ENCODE measurements at places on chromosomes 7 and 10.

- DNase-seq: no peak
These were observed 119.0 kb upstream of the LANCL2 start for GRCh38 chr7:55246171-55246570.

GRCh38 chr10:110138197-110138812, 69.1 kb upstream of the MXI1 start:
- peak; percentile 91 for DNase-seq

DNA sequence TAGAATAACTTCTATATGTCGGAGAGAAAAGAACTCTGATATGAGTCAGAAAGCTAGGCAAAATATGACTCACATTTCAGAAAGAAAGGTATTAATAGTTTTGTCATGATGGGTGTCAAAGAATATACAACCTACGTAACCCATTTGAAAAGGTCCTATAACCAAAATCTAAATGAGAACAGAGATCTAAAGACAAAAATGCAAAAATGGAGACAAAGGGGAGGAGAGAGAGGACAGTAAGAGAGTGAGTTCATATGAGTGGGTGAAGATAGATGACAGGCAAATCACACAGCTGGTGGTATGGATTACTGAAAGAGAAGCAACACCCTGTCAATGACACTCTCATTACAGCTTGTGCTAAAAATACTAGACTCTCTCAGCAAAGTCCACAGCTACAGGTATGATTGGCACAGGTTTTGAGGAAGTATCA, 25.6 kb downstream of the ANKMY2 start:
- no peak for DNase-seq

DNA sequence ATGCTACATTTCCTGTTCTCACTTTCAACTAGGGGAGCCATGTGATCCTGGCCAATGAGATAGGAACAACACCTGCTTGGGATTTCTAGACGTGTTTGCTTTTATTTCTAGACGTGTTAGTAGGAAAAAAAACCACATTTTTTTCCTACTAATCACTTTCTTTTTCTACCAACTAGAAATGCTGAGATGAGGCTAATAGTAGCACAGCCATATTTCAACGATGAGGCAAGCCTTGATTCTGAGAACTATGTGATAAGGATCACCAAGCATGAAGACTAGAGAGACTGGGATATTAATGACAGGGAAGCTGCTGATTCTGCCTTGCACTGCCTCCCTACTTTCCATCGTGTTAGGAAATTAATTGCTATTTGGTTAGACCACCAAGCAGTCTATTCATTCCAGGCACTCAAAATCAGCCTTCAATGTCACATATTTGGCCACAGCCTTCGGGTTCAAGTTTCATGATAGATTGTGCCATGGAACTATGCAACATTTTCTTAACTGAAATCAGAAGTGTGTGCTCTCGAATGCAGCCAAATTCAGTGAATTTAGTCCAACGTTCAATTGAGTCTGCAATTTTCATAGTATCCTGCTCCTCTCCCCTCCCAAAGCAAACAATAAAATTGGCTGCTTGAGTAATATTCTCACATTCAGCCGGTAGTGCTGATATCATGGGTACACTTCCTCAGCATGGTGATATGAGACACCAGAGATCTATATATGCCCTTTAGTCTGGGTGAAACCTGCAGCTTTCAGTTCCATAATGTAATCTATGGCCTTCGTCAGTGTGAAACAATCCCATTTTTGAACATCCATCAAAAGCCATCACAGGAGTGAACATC, 98.1 kb downstream of the GPR37 start:
- peak; percentile 57 for DNase-seq

GRCh38 chr10:688312-689120, 952 bp downstream of the DIP2C start:
- DNase-seq: no peak

DNA sequence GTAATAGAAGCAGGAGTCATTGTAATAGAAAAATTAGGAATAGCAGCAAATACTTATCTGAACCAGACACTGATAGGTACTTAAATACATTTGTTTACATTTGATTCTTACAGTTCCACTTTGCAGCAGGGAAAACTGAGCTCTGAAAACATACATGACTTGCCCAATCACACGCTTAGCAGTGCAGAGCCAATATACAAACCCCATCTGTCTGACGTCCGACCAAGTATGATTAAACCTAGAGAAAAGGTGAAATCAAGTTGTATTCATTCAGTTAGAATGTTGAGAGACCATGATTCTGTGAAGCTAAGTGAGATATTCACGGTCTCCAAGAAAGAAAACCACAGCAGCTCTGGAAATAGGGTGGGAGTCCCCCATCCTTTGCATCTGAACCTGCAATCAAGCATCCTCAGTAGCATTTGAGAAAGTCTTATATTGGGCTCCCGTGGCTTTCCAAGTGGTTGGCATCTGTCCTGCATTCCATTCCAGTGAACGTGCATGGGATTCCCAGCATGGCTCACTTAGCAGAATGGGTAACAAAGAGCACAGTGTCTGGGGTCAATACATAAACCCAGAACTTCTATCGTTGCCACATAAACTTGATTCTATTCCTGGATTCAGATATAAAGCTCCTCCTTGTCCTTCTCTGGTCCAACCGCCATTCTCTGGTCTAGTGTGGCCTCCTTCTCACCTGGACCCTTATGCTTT, 148.7 kb upstream of the RSU1 start:
- no peak for DNase-seq

DNA sequence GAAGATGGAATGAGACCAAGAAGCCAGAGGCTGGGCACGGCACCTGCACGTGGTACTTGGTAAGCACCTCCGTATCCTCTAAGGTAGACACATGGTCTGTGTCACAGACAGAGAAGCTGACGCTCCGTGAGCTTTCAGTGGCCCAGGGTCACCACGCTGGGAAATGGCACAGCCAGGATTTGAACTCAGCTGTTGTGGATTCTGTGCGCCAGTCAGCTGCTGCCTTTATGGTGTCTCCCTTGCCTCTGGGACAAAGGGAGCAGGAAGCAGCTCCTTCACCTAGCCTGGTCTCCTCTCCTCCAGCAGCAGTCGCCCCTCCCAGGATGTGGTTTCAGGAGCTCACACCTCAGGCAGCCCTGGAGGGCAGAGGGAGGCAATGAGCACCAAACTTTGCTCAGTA, 110.8 kb downstream of the ARHGAP22 start:
- no peak for DNase-seq

DNA sequence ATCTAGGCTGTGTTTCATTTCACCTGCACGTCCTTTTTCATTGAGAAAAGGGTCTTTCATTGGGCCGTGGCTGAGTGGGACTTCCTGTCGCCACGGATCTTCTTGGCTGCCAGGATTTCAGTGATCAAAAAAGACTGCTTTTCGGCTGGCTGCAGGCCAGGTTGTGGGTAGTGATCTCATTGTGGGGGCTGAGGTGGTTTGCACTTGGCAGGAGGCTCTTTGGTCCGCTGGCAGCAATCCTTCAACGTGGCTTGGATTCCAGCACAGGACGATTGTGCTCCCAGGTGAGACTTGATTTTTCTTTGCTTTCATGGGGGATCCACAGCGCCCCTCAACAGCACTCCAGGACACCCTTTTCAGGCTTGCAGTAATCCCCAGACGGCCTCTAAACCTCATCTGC, 29.0 kb upstream of the ZNF273 start:
- peak; percentile 63 for DNase-seq

GRCh38 chr10:71838264-71839211, 12.5 kb downstream of the PSAP start:
- peak; percentile 24 for DNase-seq

GRCh38 chr10:90308223-90308622, 549.6 kb downstream of the HTR7 start:
- DNase-seq: no peak

DNA sequence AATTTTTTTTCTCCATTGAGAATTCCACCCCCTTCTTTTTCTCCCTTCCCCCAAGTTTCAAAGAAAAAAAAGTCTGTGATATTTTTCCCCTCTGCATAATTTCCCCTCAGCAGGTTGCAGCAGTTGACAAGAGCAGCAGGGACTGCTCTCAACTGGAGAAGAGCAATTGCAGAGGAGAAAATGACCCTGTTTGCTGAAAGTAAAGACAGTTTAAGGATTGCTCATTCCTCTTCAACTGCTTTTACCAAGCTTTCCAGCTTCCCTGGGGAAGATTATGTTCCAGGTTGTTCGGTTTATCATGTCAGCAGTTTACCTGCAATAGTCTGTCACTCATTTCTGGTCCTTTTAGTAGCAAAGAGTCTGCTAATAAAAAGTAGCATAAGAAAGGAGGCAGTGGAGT, 16.2 kb downstream of the AGK start:
- DNase-seq: no peak

GRCh38 chr7:110754649-110755048, 336.3 kb upstream of the LRRN3 start:
- DNase-seq: no peak

- DNase-seq: peak; percentile 39
These were observed 45.0 kb upstream of the IFRD1 start for GRCh38 chr7:112405286-112405685.

GRCh38 chr10:124683814-124684213, 60.4 kb downstream of the FAM53B start:
- peak; percentile 23 for DNase-seq

DNA sequence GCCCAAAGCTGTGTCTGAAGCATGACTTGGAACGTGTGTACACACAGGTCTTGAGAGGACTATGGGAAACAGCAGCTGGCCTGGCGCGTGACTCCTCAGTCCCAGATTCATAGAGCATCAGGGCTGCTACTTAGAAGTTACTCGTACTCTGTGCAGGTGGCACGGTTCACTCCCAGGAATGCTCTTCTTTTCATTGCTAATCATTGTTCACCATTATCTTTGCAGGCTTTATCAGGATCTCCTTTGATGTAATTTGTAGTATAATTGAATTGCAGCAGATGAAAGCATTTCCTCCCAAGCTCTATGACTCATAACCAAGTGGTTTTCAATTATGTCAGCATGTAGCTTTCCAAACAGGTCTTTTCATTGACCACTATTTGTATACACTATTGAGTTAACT, 938.9 kb downstream of the NRG3 start:
- DNase-seq: peak; percentile 6

DNA sequence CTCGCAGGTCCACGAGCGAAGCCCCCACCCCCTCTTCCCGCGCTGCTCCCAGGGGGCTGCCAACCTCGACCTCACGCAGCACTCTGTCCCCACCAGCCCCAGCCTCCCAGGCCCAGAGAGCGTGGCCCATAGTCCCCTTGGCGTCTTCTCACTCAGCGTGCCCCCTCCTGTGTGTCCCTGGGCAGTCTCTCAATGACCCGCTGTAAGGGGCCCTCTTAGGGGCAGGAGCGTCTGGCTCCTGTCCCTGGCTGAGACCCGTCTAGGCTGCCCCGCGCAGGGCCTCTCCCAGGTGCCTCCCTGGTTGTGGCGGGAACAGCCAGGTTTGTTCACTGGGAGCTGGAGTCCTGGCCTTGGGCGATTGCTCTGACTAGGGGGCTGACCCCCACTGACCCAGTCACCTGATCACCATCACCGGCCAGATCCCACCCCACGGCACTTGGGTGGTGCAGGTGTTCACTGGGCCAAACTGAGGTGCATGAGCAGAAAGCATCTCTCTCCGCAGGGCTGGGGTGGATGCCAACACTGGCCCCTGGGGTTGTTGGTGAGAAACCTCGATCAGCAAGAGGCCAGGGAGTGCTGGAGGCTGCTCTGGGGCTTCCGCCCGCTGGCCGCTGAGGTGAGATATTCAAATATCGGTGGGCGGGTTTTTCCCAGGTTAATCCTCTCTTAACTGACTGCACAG, 12.6 kb upstream of the WDFY4 start:
- DNase-seq: no peak

GRCh38 chr10:21524526-21525366, 736 bp downstream of the SKIDA1 start:
- DNase-seq: peak; percentile 83

DNA sequence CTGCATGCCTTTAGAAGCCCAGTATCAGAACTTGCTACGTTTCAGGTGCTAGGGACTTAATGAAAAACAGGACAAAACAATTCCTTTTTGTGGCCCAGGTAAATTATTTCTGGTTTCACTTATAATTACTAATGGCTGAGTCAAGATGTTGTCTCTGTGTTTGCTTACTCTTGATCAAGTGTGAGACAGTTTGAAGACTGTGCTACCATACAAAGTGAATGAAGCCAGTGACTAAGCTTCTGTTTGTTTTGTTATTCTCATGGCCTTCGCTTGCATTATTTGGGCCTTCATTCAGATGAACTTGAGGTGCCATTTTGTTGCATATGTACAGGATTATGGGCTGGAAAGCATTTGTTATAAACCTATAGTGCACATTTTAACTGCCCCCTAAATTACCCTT, 17.9 kb downstream of the SMNDC1 start:
- no peak for DNase-seq

DNA sequence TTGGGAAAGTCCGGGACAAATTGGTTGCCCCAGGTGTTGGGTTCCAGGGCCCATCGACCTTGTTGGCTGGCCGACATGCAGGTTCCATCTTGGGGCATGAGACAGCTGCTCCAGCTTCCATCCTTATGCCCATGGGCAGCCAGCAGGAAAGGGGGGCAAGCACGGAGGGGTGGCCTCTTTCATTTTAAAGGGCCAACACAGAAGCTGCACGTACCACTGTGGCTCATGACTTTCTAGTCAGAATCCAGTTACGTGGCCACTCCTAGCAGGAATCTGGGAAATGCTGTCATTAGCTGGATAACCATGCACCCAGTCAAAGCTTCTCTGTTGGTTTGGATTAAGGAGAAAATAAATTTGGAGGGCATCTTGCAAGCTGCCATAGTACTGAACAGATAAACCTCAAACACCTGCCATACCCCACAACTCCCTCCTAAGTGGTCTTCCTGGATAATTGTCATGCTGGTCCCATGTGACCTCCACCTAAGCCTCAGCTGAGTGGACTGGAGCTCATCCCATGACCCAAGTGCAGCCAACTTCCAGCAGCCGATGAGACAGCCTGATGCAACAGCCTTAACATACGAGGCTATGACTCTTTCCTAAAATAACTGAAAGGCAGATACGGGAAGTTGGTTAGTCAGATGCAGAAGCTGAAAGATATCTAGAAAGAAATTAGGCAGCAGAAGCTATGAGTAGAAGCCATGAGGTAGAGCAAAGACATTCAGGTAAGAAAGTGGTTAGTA, 21.4 kb upstream of the GSDME start:
- peak; percentile 91 for DNase-seq

DNA sequence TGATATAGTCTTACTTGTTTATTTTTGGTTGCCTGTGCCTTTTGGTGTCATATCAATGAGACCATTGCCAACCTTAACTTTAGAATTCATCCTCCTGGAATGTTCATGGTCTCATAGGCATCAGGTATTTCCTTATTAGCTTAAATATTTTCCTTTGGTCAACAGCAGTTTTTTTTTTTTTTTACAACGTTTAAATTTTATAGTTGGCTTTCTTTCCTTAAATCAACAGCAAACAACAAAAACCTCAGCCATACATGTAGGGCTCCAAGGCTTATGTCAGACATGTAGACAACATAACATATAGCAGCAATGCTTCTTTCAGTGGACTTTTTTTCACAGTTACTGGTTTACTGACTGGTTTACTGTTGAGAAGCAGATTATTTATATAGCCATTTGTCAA, 22.7 kb downstream of the ENTPD7 start:
- DNase-seq: no peak

DNA sequence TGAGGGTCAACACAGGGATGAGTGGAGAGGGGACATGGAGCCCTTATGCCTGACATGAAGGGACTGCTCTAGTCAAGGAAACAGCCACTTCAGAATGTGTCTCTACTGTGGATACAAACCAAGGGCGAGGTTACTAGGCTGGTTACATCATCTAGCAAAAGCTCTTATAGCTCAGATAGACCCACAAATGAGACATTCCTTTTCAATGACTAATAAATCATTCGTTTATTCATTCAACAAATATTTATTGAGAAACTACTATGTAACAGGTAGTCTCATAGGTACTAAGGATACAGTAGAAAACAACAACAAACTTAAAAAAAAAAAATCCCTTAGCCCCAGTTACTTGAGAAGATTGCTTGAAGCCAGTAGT, 219.5 kb downstream of the KIAA1217 start:
- DNase-seq: no peak
